GM23338 (cell line): ENCODE measurements at places on chromosomes 6 and 20.

DNA sequence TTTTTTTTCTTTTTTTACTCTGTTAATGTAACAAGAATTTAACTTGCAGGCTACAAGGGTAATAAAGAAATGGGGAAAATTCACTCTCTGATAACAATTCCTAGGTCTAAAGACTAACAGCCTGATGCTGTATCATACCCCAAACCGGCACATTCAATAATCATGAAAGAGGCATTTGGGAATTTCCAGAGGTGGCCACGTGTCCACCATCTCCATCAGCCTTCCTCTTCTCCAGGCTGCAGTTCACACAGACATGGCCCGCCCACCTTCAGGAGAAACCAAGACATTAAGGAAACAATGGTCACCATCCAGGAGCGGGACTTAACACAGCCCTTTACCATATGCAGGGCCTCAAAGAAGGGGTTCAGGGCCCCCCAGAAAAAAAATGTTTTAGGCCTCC is 44.8 kb downstream of the PDE10A start:
- no peak for DNase-seq
- peaks cover 21% of the 10 kb centered on the region for H3K4me1 ChIP-seq
- H3K27ac ChIP-seq: no peak overlapping the region
- H3K36me3 ChIP-seq: no peaks in the 10 kb centered on the region

DNA sequence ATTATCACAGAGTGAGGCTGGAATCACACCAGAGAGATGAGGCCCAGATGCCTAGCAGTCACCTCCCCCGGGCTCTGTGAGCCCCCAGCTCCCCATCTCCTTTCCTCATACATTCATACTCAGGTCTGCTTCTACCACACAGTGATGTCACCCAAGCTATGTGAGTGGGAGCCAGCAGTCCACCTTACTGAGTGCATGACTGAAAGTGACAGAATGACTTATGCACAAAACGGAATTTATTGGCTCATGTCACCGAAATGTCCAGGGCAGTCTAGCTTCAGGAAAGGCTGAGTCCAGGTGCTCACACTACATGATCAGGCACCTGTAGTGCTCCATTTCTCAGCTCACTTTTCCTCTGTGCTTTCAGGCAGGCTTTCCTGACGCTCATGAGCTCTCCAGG is 36.7 kb upstream of the CCN6 start:
- no peaks in the 10 kb centered on the region for H3K4me1 ChIP-seq
- no peak overlapping the region for H3K27ac ChIP-seq
- no peaks in the 10 kb centered on the region for H3K36me3 ChIP-seq
- DNase-seq: no peak

GRCh38 chr6:165649166-165650137 is 13.6 kb downstream of the PDE10A start:
- H3K36me3 ChIP-seq: no peaks in the 10 kb centered on the region
- no peak overlapping the region for H3K27ac ChIP-seq
- DNase-seq: no peak
- 0 out of 2 replicates have a peak, but pooled peaks cover 5% of the 10 kb centered on the region for H3K4me1 ChIP-seq

- no peak overlapping the region for H3K4me3 ChIP-seq
- H3K27ac ChIP-seq: no peak overlapping the region
- no peak for DNase-seq
- H3K36me3 ChIP-seq: no peaks in the 10 kb centered on the region
- H3K4me1 ChIP-seq: no peaks in the 10 kb centered on the region
Observed at GRCh38 chr20:43844778-43845614, 69.7 kb upstream of the TOX2 start.

- H3K36me3 ChIP-seq: no peaks in the 10 kb centered on the region
- no peak for DNase-seq
- no peaks in the 10 kb centered on the region for H3K27me3 ChIP-seq
- H3K4me3 ChIP-seq: no peak overlapping the region
- H3K4me1 ChIP-seq: no peaks in the 10 kb centered on the region
Observed at GRCh38 chr6:170087941-170088581, 202.8 kb downstream of the DLL1 start.

- peaks cover 15% of the 10 kb centered on the region for H3K4me1 ChIP-seq
- DNase-seq: peak; percentile 41
- H3K27ac ChIP-seq: peak overlapping the region; percentile 41; the same call in 1 of the 2 replicates
- no peaks in the 10 kb centered on the region for H3K27me3 ChIP-seq
- peak overlapping the region; percentile 74; the same call in 1 of the 2 replicates for H3K4me3 ChIP-seq
Observed at GRCh38 chr6:8064638-8065518, 689 bp upstream of the BLOC1S5 start.

- peaks cover 9% of the 10 kb centered on the region; the same call in 1 of the 2 replicates for H3K4me1 ChIP-seq
- DNase-seq: no peak
- no peaks in the 10 kb centered on the region for H3K27me3 ChIP-seq
Observed at GRCh38 chr6:119331663-119332286, 17.8 kb downstream of the MAN1A1 start.

DNA sequence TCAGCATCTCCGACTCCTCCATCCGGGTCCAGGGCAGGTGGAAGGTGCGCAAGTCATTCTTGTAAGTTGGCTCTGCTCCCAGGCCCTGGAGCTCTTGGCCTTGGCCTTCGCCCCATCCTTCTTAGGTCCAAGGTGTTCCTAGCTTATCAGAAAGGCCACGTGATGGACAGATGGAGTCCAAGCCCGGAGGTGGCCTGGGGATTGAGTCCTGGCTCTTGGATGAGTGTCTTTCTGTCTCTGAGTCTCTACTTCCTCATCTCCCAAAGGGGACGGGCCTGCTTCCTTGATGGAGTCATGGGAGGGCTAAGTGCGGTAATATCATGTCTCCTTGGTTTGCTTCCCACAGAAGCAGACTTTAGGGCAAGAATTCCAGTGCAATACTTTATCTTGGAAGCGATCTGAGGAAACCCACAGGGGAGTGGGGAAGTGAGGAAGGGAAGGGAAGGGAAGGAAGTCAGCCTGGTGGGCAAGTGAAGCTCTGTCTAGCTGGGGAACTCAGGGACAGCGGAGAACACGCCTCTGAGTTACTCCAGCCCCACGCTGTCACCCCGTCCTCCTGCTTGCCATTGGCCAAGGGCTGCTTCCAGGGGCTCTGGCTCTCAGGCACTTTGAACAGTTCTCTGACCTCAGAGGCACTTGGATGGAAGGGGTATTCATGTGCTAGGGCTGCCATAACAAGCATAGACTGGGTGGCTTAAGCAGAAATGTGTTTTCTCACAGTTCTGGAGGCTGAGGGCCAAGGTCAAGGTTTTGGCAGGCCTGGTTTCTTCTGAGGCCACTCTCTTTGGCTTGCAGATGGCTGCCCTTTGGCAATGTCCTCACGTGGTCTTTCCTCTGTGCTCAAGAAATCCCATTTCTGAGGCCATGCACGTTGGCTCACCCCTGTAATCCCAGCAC is 4.8 kb downstream of the LBP start:
- H3K4me1 ChIP-seq: peaks cover 28% of the 10 kb centered on the region
- no peaks in the 10 kb centered on the region for H3K27me3 ChIP-seq
- H3K36me3 ChIP-seq: no peaks in the 10 kb centered on the region
- H3K27ac ChIP-seq: no peak overlapping the region

DNA sequence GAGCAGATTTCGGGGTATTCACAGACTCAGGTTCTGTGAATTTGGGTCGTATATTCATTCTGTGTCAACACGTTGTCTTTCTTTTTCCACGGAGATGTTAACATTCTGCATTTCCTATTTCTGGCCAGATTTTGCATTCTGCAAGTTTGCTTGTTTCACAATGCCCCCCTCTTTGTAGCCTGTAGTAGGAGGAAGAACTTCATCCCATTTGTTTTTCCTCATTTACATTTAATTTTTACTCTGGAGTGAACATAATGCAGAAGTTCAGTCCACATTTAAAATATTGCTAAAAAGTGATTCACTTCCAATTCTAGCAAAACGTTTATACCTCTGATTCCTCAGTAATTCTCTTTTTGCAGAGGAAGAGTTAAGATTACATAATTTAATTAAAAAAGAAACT is 12.9 kb downstream of the TAGAP start:
- no peak overlapping the region for H3K4me3 ChIP-seq
- no peaks in the 10 kb centered on the region for H3K4me1 ChIP-seq
- no peak overlapping the region for H3K27ac ChIP-seq

- no peak overlapping the region for H3K27ac ChIP-seq
- H3K36me3 ChIP-seq: 0 out of 2 replicates have a peak, but pooled peaks cover 6% of the 10 kb centered on the region
- H3K4me3 ChIP-seq: no peak overlapping the region
- H3K4me1 ChIP-seq: no peaks in the 10 kb centered on the region
Observed at GRCh38 chr6:25477006-25477590, 174.9 kb upstream of the SCGN start.

- H3K4me1 ChIP-seq: peaks cover 11% of the 10 kb centered on the region
- no peaks in the 10 kb centered on the region for H3K36me3 ChIP-seq
- DNase-seq: no peak
- no peak overlapping the region for H3K27ac ChIP-seq
- H3K27me3 ChIP-seq: no peaks in the 10 kb centered on the region
Observed at GRCh38 chr20:51412333-51412871, 130.1 kb downstream of the NFATC2 start.

GRCh38 chr20:44600758-44601201 is 18.4 kb downstream of the PKIG start:
- H3K27ac ChIP-seq: no peak overlapping the region
- H3K4me3 ChIP-seq: no peak overlapping the region
- DNase-seq: no peak

DNA sequence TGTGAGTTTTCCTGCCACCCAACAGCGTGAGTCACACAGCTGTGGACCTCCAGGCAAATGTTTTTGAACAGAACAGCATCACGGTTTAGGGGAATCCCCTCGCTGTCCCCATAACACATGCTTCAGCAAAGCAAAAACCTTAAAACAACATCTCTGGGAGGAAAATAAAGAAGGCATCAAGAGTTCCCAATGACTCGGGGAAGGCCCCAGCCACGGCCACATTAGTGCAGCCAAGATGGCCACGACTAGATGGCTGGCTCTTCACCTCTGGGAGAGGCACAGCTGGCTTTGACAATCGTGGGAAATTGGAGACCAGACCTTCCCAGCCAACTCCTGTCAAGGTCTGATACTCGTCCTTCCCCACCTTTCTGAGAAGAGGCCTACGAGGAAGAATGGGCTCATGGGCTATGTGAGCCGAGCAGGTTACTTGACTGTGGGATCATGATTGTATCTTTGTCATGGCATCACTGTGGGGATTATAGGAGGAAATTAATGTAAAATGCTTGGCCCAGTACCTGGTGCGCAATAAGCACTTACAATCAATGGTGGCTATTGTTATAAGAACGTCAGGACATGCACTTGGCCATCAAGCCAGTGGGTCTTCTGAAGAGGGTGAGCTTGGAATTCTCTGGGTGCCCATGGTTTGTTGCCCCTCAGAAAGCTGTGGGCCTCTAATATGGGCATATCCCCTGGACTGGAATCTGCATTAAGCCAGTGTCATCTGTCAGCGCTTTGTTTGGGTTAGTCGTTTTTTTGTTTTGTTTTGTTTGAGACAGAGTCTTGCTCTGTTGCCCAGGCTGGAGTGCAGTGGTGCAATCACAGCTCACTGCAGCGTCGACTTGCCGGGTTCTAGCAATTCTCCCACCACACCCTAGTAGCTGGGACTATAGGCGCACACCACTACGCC is 43.6 kb downstream of the FGD2 start:
- H3K27ac ChIP-seq: no peak overlapping the region
- no peaks in the 10 kb centered on the region; the same call in 1 of the 2 replicates for H3K36me3 ChIP-seq
- H3K4me1 ChIP-seq: 0 out of 2 replicates have a peak, but pooled peaks cover 9% of the 10 kb centered on the region
- H3K27me3 ChIP-seq: no peaks in the 10 kb centered on the region
- no peak for DNase-seq

- H3K36me3 ChIP-seq: no peaks in the 10 kb centered on the region
- H3K4me3 ChIP-seq: no peak overlapping the region
- DNase-seq: no peak
- H3K27ac ChIP-seq: no peak overlapping the region
- no peaks in the 10 kb centered on the region for H3K27me3 ChIP-seq
Observed at GRCh38 chr6:155521719-155522118, 66.1 kb upstream of the NOX3 start.

- no peak overlapping the region for H3K4me3 ChIP-seq
- no peak overlapping the region for H3K27ac ChIP-seq
- H3K27me3 ChIP-seq: no peaks in the 10 kb centered on the region
- DNase-seq: no peak
- peaks cover 13% of the 10 kb centered on the region for H3K4me1 ChIP-seq
- no peaks in the 10 kb centered on the region for H3K36me3 ChIP-seq
Observed at GRCh38 chr20:8357703-8358102, 225.6 kb downstream of the PLCB1 start.

DNA sequence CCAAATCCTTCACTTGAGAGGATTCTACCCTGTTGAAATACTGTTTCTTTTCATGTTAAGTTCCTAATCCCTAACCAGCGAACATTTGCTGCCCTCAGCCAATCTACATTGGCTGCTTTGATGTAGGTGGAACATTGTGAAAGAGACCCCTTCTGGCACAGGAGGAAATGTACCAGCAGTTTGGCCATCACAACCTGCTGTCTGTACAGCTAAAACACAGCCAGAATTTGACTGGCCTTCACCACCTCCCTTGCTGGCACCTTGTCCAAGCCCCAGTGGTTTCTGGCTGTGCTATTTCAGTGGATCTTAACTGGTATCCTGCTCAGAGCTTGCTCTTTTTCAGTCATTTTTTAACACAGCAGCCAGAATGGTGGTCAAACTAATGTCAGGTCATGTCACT is 202.1 kb upstream of the EPHA7 start:
- DNase-seq: no peak
- no peaks in the 10 kb centered on the region for H3K4me1 ChIP-seq
- H3K27ac ChIP-seq: no peak overlapping the region
- no peak overlapping the region for H3K4me3 ChIP-seq
- no peaks in the 10 kb centered on the region for H3K27me3 ChIP-seq

- H3K4me3 ChIP-seq: no peak overlapping the region
- no peaks in the 10 kb centered on the region for H3K27me3 ChIP-seq
- no peaks in the 10 kb centered on the region for H3K4me1 ChIP-seq
Observed at GRCh38 chr6:19067165-19067564, 680.0 kb downstream of the RNF144B start.

DNA sequence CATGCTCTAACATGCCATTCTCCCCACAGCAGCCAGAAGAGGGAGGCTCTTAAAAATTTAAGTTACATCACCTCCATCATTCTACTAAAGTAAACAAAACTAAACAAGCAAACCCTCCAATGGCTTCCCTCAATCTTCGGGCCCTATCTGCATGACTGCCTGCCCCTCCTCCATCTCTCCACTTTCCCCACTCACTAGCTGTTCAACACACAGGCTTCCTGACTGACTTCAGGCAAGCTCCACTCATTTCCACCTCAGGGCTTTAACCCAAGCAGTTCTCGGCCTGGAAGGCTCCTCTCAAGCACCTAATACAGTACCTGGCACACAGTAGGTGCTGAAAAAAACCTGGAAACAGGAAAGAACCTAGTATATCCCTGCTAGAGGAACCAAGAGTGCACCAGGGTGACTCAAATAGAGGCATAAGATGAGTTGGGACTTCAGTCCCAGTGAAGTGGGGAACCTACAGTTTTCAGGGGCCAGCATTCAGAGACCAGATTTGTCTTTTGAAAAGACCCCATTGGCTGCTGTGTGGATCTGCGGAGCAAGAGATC is 2.8 kb downstream of the AHCY start:
- no peak for DNase-seq
- peaks cover 6% of the 10 kb centered on the region; the same call in 1 of the 2 replicates for H3K36me3 ChIP-seq
- H3K27me3 ChIP-seq: no peaks in the 10 kb centered on the region
- peak overlapping the region; percentile 78 for H3K27ac ChIP-seq

DNA sequence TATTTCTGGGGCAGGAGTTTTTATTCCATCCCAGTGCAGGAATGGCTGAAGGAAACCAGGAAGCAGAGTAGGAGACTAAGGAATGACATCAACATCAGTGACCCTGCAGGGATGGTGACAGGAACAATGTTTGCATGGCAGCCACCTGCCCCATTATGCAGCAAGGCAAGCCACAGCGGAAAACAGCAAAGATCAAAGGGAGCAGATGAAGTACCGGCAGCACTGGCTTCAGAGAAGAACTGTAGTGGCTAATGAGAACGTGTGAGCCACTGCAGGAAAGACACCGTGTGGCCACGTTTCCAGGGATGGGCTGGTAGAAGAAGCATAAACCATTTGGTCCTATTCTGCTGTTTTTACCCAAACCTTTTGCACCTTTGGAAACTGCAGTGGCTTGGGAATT is 52.9 kb upstream of the TAB2 start:
- H3K27me3 ChIP-seq: no peaks in the 10 kb centered on the region
- no peak for DNase-seq
- H3K27ac ChIP-seq: no peak overlapping the region
- H3K4me3 ChIP-seq: no peak overlapping the region
- no peaks in the 10 kb centered on the region for H3K36me3 ChIP-seq
